ENCODE measurements at places on chromosomes 2 and 18.

DNA sequence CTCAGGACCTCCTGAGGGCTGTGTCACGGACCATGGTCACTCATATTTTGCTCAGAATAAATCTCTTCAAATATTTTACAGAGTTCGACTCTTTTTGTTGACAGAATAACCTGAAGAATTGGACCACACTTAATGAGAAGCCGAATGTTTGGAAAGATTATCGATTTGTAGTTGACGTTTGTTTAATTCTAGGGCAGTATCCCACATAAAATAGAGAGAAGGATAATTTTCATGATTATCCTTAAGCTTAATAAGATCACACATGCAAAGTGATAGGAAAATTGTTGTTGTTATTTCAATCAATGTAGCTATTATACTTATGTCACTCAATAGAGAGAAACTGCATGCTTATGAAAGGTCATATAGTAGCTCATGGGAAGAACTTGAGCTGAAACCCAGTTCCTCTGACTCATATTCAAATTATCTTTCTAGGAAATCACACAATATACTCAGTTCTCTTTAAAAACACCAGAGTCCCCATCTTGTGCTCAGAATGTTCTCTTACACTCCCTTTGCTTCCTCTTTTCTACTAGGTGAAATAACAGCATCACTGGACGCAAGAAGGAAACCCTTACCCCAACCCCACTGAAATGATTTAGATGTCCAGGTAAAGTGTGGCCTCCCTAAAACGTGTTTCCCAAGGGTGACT is 982.1 kb downstream of the TSN start:
- no peak for DNase-seq

GRCh38 chr2:202098291-202098690 is 25.2 kb downstream of the KIAA2012 start:
- DNase-seq: no peak

DNA sequence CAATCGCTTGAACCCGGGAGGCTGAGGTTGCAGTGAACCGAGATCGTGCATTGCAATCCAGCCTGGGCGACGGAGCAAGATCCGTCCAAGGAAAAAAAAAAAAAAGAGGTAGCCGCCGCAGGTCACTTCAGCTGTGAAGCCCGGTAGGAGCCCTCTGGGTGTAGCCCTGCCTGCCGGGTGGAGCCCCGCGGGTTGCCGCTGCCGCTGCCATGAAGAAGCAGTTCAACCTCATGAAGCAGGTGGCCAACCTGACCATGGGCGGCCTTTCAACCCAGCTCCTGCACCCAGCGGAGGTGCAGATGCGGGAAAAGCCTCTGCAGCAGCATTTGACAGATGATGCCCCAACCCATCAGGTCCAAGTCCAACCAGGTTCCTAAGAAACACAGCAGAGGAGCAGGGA is 219.5 kb upstream of the SLC39A10 start:
- DNase-seq: no peak

GRCh38 chr18:71237641-71238040 is 948.8 kb downstream of the SOCS6 start:
- no peak for DNase-seq

DNA sequence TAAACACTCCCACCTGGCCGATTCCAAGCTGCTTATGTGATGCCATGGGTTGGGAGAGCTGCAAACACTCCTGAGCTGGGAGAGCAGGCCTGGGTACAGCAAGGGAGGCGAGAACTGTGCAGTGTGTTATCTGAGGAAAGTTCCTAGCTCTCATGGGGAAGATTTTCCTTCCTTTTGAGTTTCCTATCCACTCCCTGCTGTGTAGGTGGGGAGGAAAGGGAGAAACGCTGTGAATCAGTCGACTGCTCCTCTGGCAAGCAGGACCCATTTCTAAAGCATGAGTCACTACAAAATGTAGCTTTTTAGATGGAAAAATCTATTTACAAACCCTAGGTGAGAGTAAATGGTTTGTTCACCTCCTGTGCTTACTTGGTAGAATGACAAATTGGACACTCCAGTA is 80.4 kb downstream of the SH3RF3 start:
- no peak for DNase-seq

DNA sequence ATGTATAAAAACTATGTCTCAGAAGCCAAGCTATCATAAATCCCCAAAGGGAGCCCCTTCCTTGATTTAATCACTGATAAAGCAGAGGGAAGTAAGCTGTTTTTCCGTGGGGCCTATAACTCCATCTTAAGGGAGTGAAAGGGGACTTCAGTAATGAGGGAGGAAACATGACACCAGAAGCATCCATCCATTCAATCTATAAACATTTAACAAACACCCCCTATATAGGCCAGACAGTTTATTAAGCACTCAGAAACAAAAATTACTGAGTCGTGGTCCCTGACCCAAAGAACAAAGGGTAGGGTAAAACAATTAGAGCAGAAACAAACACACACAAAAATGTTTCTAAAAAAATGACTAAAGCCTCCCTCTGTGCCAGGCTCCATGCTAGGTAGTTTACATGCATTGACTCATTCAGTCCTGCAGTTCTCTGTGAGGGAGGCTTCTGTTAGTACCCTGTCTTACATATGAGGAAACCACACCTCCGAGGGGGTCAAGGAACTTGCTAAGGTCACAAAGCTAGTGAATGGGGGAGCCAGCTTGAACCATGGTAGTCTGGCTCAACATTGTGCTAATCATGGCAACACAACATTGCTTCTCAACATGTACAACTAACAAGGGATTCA is 472.1 kb downstream of the CDH2 start:
- DNase-seq: no peak

GRCh38 chr18:70462078-70462439 is 173.2 kb downstream of the SOCS6 start:
- no peak for DNase-seq

DNA sequence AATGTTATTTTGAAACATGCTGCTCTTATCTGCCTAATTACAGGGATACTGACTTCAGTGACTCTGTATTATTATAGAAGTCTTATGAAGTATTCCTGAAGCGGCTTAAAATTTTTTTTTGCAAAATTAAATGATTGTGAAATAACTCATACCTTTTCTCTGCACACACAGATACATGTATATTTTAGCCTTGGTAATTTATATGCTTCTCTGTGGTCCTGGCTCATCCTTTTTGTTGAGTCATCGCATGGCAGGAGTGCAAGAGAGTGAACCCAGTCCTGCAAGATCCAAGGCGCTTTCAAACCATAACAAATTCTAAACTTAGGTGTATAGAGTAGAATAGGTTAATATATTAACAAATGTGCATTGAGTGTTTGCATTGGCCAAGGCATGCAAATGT is 8.6 kb downstream of the CCNT2 start:
- no peak for DNase-seq

DNA sequence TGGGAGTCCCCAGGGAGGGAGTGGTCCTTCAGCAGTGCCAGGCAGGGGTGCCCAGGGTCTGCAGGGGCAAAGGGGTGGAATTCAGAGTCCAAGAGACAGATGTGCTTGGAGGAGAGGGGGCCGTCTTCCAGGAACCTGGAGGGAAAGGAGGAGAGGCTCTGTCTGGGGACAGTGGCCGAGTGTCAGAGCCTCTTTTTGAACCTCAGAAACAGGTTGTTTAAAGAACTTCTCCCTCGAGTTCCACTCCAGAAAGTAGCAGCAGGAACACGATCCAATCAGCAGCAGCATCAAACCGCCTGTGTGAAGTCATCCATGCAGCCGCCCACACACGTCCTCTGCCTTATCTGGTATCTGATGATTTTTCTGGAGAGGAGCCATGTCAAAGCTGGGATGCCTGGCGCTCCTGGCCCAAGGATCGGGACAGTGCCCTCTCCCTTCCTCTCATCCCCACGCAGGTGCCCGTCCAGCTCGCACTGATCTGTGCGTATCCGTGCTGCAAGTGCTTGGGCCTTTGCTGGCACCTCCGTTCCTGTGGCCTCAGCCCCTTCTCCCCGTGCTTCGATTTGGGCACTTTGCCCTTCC is 205.1 kb downstream of the NDUFA10 start:
- DNase-seq: no peak

DNA sequence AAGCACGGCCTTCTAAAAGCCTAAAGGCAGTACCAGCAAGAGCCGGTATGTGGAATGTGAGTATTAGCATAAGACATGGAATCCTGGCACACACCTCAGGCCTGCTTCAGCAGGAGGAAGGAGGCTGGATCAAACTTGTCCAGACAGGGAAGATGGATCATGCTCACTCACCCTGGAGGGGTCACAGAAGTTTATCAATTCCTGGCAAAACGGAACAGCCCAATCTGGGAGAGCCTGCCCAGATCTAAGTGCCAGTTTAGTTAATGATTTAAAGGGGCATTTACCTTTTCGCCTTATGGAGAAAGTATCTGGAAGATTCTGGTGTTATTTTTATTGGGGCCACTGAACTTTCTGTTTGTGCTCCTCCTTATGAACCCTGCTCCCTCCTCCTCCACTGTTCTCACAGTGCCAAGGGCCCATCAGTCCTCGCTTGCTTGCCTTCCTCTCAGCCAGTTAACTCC is 58.3 kb upstream of the NFE2L2 start:
- DNase-seq: no peak

- DNase-seq: no peak
These were observed 19.5 kb downstream of the MALL start for GRCh38 chr2:110095994-110096633.

GRCh38 chr2:8547284-8548064 is 134.4 kb upstream of the ID2 start:
- no peak for DNase-seq

GRCh38 chr2:146228466-146229058 is 1616.3 kb upstream of the ACVR2A start:
- DNase-seq: no peak

- no peak for DNase-seq
These were observed 27.5 kb upstream of the SUCLG1 start for GRCh38 chr2:84486441-84487115.

DNA sequence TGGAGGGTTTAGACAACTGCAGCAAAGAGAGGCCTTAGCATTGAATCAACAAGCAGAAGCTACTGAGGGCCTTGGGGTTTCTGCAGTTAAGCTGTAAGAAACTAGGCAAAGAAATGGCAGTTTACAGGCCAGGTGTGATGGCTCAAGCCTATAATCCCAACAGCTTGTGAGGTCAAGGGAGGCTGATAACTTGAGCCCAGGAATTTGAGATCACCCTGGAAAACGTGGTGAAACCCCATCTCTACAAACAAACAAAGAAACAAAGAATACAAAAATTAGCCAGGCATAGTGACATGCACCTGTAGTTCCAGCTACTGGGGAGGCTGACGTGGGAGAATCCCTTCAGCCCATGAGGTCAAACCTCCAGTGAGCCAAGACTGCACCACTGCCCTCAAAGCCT is 421.6 kb upstream of the CHST9 start:
- DNase-seq: no peak

- no peak for DNase-seq
These were observed 72.7 kb downstream of the ANKRD12 start for GRCh38 chr18:9209279-9209678.

DNA sequence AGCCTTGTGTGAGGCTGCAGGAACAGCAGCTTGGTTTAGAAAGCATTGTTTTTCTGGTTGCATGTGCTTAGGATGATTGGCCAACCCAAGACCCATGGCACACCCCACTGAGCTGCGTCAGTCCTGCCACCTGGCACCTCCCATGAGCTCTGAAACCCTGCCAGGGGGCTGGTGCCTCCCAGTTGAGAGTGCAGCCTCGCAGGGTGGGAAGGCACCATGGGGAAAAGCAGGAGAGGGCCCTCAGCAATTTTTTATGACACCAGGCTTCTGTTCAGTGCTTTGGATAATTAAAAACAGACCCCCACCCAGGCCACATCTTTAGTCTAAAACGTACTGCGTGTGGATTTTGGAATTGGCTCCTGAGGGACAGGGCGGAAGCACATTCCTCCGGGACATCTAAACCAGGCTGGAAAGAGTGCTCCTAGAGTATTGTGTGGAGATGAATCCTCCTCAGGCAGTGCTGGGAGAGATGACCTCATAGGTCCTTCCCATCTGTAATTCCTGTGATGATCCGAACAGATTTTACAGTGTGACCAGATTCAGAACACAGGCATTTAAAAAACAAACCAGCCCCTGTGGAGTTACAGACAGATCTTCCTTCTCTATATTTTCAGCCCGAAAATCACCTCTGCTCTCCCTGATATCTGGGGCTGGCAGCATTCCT is 438.3 kb downstream of the ZNF521 start:
- DNase-seq: no peak

- DNase-seq: no peak
These were observed 62.5 kb downstream of the GPR39 start for GRCh38 chr2:132479155-132479554.

- DNase-seq: no peak
These were observed 20.0 kb downstream of the IGFBP2 start for GRCh38 chr2:216653093-216653799.
